ENCODE measurements at places on chromosomes 5 and 9.
A peak's percentile ranks its signal among the peaks of the same experiment; 100 is the strongest.

GRCh38 chr9:129054163-129054851 is 17.9 kb downstream of the MIGA2 start:
- DNase-seq = no peak

- DNase-seq = peak; percentile 53
Observed at GRCh38 chr9:4489919-4490704, at the start of gene SLC1A1. Gene SLC1A1, plus strand, starts transcription at chr9:4490468. Its CDS starts 212 bp downstream, at chr9:4490680.

DNA sequence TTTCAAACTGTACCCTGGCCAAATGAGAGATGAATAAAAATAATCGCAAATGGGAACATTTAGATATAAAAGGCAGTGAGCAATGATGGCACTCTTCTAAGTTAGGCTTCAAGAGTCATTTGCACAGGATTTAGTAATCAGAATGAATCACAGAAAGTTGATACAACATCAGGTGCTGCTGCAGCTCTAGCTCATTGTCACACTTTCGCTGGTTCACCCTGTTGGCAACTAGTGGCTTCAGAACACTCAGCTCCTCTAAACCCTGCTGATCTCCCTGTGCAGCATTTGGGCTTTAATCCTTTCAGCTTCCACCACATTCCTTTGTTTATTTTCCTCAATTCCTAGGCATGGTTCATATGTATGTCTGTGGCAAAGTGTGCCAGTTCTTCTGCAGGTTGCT is 2071.2 kb upstream of the CDH6 start:
- no peak for DNase-seq

DNA sequence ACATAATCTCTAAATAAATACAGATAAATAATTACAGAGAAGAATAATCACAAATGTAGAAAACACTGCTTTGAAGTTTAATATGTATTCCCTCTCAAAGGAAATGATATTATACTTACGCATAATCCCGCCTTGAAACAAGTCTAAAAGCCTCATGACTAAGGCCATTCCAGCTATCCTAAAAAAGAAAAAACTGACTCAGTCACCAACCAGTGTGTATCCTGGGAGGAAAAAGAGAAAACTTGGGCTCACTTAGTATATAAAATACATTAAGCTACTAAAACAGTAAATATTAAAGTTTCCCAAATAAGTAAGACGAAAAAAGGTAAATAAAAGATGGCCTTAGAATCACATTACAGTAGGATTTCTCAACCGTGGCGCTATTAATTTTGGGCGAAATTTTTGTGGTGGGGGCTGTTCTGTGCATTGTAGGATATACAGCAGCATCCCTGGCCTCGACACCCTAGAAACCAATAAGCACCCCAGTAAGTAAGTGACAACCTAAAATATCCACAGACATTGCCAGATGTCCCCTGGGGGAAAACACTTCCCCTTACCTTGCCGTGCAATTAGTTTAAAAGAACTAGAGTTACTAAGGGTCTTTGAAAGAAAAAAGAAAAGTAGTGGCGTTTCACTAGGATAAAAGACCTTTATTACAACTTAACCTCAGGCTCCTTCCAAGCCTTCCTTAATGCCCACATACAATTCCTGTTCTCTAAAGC is 1.1 kb downstream of the HSPA9 start:
- DNase-seq = no peak

DNA sequence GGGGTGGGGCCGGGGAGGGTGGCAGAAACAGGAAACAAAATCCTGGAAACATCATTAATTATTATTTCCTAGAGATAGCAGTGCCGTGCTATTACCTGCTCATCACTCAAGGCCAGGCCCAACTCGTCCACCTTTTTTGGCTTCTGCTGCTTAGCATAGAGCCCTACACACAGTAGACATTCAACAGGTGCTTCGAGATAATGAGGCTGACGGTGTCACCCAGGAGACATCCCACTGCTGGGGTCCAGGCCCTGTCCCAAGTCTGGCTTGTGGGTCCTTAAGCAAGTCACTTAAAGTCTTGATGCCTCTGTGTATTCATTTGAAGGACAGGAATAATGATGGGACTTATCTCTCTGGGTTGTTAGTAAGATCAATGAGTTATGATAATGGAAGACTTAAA is 506.6 kb downstream of the BNC2 start:
- DNase-seq = no peak

DNA sequence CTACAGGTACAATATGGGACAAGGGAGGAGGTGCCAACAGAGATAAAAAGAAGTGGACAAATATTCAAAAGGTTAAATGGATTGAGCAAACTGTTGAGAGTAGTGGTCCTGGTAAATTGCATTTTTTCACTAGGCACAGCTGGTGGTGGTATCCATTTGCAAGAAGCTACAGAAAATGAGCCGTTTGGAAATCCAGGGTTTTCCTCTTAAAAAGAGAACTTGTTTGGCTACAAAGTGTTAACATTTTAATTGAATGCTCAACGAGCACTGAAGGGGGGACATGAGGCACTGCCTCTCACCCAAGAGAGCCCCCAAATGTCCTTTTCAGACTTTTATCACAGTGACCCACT is 491 bp upstream of the ZCCHC9 start:
- no peak for DNase-seq

GRCh38 chr5:172606156-172606785 is 34.8 kb upstream of the NEURL1B start:
- DNase-seq = no peak

DNA sequence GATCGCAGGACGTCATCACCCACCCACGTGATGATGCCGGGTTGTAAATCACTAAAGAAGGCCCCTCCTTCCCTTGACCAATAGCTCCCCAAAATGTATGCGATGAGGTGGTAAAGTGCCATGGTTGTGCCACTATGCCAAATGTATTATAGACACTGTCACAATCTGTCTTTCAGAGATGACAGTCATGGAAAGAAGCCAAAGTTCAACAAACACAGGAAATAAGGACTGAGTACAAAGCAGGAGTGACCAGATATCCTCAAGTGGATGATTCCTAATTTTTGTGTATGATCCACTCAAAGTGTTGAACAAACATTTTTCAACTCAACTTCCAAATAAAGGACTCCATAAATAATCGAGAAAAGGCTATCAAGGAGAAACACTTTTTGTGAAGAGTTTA is 12.5 kb downstream of the GLIS3 start:
- DNase-seq = no peak

DNA sequence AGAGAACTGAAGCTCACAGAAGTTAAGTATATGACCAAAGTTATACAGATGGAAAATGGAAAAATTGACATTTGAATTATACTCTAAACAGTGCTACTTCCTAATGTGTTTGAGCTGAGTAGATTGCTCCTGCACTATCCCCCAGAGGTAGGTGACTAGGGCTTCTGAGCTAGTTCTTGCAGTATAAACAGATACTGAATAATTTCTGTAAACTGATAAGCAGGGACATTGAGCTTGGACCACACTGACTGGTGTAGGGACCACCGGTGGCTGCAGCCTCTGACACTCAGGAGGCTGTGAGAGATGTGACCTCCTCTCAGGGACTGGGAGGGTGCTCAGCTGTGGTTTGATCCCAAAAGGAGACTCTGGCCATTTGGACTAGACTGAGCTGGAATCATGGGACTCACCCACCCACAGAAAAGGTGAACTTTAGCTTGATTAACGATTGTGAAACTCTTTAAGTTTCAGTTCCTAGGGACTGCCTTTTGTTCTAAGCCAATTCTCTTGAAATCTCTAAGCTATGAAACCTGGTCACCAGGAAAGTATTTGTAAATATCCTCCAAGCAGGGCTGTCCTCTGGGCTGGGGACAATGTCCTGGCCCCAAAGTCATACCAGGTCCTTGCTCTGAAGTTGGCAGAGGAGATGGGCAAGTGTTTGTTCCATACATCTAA is 291.5 kb downstream of the SEC61B start:
- DNase-seq = peak; percentile 27

- DNase-seq = no peak
Observed at GRCh38 chr5:176676361-176676824, 29.1 kb downstream of the TSPAN17 start.

DNA sequence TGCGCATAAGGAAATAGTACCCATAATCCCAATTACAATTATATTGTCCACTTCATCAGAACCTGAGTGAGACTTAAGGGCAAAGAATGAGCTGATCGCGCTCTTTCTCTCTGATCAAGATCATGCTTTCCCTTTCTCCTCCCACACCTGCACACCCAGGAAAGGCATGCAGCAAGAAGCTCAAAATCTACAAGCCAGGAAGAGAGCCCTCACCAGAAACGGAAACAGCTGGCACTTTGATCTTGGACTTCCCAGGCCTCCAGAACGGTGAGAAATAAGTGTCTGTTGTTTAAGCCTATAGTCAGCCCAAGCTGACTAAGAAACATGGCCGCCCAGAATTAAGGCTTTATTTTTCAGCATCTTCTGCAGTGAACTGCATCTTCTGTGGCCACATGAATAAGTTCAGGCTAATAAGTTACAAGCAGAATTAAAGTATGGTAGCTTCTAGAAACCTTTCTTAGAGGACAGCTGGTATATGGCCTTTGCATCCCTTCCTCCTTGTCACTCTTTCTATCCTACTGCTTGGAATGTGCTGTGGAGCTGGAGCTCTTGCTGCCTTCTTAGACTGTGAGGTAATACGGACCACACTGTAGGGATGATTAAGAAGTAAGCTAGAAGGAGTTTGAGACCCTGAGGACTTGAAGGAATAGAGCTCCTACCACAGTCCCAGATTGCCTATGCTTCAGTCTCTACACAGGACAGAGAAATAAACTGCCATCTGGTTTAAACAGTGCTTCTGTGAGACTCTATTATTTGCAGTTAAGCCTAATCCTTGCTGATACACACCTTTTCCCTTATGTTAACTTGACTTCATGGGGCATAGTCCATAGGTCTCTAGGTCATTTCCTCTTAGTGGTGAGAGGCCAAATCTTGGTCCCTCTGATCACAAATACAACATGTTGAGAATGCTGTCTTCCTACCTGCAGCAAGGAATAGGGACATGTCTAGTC is 17.2 kb downstream of the OR2S2 start:
- DNase-seq = no peak

DNA sequence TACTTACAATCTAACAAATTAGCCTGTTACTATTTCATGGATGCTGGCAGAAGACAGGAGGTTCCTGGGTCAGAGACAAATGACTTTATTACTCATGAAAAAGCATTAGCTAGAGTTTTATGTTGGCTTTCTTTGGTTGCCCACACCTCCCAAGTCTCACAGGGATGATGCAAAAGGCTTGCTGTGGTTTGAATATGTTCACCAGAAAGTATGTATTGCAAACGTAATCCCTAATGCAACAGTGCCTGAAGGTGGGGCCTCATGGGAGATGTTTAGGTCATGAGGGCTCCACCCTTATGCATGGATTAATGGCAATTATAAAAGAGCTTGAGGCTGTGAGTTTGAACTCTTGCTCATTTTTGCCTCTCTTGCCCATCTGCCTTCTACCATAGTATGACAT is 28.5 kb downstream of the DPYSL3 start:
- no peak for DNase-seq

GRCh38 chr5:76277736-76278135 is 125.3 kb upstream of the IQGAP2 start:
- no peak for DNase-seq

GRCh38 chr9:99052815-99053715 is 51.8 kb upstream of the TGFBR1 start:
- no peak for DNase-seq

Data from GM12864 (cell line).